ENCODE measurements at places on chromosomes 7 and 10.
A peak's percentile ranks its signal among the peaks of the same experiment; 100 is the strongest.

DNA sequence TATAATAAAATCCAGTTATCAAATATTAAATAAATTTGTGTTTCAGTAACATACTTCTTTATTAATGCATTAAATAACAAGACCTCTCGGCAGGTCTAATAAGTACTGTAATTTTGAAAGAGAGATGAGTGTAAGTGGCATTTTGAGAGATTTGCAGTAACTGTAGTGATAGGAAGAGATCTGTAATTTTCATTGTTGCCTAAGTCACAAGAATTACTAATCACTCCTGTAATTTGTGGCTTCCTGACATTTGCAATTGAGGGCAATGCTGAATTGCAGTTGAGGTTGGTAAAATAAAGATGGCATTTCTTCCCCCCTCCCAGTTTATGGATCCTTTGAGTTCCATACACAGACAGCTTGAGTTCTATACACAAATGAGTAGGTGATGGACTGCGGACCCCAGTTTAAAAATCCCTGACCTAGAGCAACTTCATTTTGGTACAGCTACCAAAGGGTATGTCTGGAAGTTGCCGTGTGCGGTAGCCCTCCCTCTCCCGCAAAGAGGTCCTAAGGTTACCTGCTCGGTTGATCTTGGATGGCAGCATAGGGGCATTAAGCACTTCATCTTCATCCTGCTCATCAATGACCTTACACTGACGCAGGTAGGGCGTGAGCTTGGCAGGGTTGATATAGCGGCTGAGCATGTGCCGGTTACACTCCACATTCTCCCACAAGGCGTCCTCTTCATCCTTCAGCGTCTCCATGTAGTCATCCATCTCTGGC, 96.4 kb downstream of the CARD11 start:
- no peak for DNase-seq
- no peak overlapping the region for H3K27ac ChIP-seq
- no peaks in the 10 kb centered on the region for H3K27me3 ChIP-seq

DNA sequence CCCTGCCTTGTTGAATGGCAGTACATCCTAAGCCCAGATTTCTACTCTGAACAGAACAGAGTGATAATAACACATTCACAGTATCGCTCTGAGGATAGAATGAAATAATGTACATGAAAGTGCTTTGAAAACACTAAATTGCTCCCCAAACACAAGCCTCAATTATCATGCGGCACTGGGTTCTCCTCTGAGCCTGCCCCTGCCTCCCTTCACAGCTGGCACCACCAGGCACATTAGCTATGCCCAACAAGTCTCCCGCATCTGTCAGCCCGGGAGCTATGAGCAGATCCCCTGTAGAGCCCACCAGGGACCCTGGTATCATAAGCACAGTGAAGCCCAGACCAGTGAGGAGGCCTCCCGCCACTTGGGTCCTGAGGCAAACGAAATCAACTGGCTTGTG, 405.5 kb downstream of the GRID1 start:
- no peak for DNase-seq
- H3K27me3 ChIP-seq = no peaks in the 10 kb centered on the region
- H3K4me1 ChIP-seq = no peaks in the 10 kb centered on the region
- H3K4me3 ChIP-seq = no peak overlapping the region
- H3K27ac ChIP-seq = no peak overlapping the region

DNA sequence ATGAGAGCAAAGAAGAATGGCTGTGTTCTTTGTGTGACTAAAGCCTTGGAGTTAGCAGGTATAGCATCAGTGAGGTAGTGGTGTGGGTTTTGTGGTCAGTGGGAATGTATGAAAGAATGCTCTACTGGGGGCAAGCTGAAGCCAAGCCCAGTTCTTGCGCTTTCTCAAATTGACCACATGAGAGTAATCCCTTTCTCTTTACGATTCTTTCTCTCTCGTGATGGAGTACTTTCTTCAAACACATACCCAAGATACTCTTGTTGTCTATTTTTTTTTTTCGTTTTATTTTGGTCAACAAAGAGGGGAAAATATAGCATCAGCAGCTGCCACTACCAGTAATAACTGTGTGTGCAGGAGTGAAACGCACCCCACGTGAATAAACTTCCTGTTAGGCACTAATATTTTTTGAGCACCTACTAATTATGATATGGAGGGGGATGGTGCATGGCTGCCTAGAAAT, 8.4 kb upstream of the PANK1 start:
- no peak for DNase-seq
- H3K27ac ChIP-seq = no peak overlapping the region
- H3K27me3 ChIP-seq = no peaks in the 10 kb centered on the region
- no peaks in the 10 kb centered on the region for H3K4me1 ChIP-seq

GRCh38 chr7:155918720-155919390, 106.6 kb upstream of the SHH start:
- no peak overlapping the region for H3K4me3 ChIP-seq
- H3K27ac ChIP-seq = no peak overlapping the region
- no peaks in the 10 kb centered on the region for H3K27me3 ChIP-seq
- DNase-seq = no peak

GRCh38 chr10:51569467-51569866, 129.9 kb downstream of the CSTF2T start:
- DNase-seq = no peak
- no peaks in the 10 kb centered on the region for H3K4me1 ChIP-seq
- no peaks in the 10 kb centered on the region for H3K36me3 ChIP-seq
- no peak overlapping the region for H3K4me3 ChIP-seq
- H3K27ac ChIP-seq = no peak overlapping the region
- H3K27me3 ChIP-seq = no peaks in the 10 kb centered on the region

DNA sequence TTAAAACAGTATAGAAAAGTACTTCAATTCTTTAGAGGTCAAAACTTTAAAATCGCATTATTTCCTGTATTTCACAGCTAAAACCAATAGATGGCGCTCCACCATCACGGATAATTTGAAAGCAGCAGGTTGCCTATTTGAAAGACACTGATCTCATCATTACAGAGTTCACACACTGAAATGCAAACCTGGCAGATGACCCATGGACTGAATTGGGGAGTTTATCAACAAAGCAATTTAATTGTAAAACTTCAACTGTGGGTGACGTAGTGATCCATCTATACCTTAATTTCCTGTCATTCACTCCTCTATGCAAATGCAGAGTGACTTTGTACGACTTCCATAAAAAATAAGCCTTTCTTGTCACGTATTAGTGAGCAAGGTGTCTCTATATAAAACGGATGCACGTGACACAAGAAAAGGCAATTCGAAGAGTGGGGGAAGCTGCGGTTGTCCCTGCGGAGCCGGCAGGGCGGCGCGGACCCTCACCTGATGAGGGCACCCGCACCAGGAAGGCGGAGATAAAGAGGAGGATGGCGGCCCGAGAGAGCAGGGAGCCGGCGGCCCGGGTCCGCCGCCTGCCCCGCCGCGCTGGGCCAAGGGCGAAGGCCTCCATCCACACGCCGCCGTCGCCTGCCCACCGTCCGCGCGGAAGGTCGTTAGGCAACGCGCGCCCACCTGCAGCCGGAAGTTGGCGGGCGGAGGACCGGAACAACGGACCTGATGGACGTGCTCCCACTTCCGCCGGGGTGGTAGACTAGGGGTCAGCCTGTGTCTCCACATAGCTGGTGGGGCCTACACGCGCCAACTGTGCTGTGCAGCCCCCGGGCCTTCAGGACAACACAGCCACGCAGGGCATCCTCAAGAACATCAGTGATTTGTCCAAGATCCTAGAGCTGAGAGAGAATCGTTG, at the start of gene ZPBP:
TSS of gene ZPBP (minus strand) at position 668 of the 913 bp plus-strand sequence. CDS start at position 616, 52 bp downstream.
- H3K27me3 ChIP-seq = no peaks in the 10 kb centered on the region
- H3K4me1 ChIP-seq = peaks cover 5% of the 10 kb centered on the region
- peak within 1 kb of the TSS; percentile 55 for H3K4me3 ChIP-seq
- H3K27ac ChIP-seq = no peak within 1 kb of the TSS
- DNase-seq = no peak

DNA sequence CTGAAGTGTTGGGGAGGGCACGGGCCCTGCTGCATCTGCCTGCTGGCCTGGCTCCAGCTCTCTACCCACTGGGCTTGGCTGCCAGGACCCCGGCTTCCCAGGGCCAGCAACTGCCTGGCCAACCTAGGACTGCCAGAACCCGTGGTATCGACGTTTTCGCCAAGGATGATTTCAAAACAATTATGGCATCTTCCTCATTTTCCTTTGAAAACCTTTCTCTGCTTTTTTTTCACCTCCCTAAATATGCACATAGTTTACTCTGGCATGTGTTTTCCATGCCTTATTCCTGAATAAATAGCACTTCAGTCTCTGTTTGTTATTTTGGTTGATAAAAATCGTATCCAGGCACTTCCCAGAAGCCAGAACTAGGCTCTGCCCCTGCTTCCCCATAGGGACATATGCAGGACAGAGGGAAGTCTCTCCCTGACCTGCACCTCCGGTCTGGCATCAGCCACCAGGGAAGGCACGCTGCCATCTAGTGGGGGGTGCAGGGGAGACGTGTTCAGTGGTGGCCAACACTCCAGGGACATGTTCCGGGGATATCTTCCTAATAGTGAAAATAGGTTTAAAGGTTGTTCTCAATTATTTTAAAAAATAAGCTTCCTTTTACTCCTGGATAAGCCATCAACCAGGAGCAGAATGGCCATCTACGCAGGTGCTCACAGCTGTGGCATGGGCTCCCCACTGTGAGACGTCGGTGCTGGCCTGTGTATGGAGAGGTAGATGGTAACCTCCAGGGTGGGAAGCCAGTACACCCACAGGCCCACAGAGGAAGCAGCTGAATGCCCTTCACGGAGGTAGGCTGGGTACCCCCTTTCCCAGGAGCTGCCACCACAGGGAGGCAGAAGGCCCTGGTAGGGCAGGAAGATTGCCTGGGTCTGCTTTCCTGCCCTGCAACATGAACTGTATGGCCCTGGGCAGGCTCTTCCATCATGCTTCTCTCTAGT, 30.7 kb upstream of the ANTXRL start:
- H3K27ac ChIP-seq = peak overlapping the region; percentile 48
- DNase-seq = no peak
- H3K4me1 ChIP-seq = no peaks in the 10 kb centered on the region

DNA sequence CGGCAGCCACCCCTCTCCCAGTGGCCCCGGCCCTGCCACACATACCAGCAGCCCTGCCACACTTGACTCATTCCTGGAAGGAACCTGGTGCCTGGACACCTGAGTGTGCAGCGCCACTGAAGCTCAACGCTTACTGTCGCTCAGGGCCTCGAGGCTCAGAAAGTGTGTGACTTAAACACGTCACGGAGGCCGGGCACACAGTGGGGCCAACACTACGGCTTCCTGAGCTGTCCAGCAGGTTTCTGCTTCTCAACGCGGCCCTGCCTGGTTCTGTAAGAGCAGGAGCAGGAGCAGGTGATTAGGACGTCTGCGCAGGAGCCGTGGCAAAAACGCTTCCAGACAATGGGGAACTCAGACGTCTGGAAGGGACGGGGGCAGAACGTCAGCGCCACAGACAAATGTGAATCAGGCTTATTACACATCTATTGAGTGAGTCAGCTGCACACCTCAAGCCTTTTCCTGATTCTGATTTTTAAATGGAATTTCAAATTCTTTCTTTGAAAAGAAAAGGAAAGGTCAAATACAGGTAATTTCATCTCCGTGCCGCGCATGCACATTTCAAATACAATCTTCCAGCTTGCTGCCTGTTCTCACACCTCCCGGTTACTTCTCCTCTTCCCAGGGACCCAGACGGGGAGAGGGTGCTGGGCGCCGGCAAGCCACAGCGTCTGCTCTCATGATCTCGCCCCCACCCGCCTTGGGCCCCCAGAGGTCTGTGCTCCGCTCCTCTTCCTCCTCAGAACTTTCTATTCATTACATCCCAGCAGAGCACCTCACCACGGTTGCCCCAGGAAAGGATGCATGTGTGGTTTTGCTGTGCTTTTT, 66.6 kb downstream of the ADARB2 start:
- no peak overlapping the region for H3K27ac ChIP-seq
- no peaks in the 10 kb centered on the region for H3K27me3 ChIP-seq

GRCh38 chr10:727162-727790, 37.8 kb upstream of the DIP2C start:
- no peaks in the 10 kb centered on the region for H3K4me1 ChIP-seq
- no peak overlapping the region for H3K27ac ChIP-seq
- no peaks in the 10 kb centered on the region for H3K27me3 ChIP-seq
- no peak for DNase-seq
- H3K36me3 ChIP-seq = no peaks in the 10 kb centered on the region

GRCh38 chr7:142615508-142615907, 133.8 kb upstream of the PRSS1 start:
- no peaks in the 10 kb centered on the region for H3K4me1 ChIP-seq
- H3K4me3 ChIP-seq = no peak overlapping the region
- no peaks in the 10 kb centered on the region for H3K36me3 ChIP-seq
- no peak for DNase-seq
- H3K27me3 ChIP-seq = no peaks in the 10 kb centered on the region

- no peak overlapping the region for H3K27ac ChIP-seq
- H3K27me3 ChIP-seq = no peaks in the 10 kb centered on the region
- no peaks in the 10 kb centered on the region for H3K4me1 ChIP-seq
- H3K36me3 ChIP-seq = no peaks in the 10 kb centered on the region
- DNase-seq = no peak
These were observed 137.4 kb upstream of the SEMA3D start for GRCh38 chr7:85324145-85324799.

DNA sequence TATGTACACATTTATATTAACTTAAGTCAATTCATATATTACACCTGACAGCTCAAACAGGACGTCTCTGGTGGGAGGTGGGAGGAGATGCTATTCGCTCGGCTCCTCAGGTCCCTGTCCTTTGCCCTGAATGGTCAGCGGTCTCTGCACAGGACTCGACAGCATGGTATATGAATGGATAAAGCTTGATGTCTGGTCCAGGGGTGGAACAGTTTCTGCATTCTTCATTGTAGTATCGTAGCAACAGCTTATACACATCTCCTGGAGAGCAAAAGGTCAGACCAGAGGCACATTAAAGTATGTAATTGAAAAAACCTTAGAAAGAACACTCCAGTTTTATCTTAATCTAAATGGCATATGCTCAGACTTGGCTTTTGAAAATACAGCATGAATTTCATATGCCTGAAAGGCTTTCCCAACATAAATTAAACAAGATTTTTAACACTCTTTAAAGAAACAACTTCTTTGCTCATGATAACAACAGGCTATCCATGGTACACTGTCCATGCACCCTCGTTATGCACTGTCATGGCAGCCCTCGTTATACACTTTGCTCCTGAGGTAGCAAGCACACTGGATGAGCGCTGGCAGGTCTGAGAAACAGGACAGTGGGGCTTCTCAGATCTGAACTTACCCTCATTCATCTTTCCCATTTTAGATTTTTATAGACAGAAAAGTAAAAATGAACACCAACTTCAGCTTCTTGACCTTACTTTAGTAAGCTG, 57.3 kb upstream of the OGDHL start:
- H3K4me3 ChIP-seq = no peak overlapping the region
- no peak overlapping the region for H3K27ac ChIP-seq
- H3K4me1 ChIP-seq = no peaks in the 10 kb centered on the region
- H3K27me3 ChIP-seq = no peaks in the 10 kb centered on the region

All from upper lobe of left lung (tissue), 6 donors.